Chondrocyte (in vitro differentiated cells): ENCODE measurements at places on chromosomes 4 and X.

- DNase-seq = no peak
These were observed 1390.2 kb downstream of the C4orf33 start for GRCh38 chr4:130486186-130486585.

DNA sequence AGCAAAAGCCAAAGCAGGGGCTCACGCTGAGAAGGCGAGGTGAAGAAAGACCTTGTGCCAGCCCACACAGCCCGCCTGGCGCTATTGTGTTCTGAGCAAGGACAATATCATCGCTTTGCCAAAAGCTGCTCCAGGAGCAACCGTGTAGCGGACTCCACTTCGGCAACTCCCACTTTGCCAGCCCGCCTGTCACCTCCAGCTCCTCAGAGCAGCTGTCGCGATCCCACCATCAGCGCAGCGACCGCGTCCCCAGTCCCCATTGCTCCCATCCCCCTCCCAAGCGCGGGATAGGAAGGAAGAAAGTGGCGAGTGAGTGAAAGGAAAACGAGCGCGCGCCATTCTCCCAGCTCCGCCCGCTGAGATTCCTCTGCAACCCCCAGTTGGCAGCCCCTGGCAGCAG is 759 bp downstream of the ZC4H2 start:
- peak; percentile 83 for DNase-seq

GRCh38 chrX:153554519-153555167 is 37.2 kb downstream of the ATP2B3 start:
- DNase-seq = no peak

GRCh38 chrX:4881277-4881676 is 1167.8 kb upstream of the PRKX start:
- no peak for DNase-seq

- no peak for DNase-seq
These were observed 20.6 kb downstream of the GAB1 start for GRCh38 chr4:143357161-143357845.

GRCh38 chr4:153901220-153901619 is 112.3 kb upstream of the SFRP2 start:
- DNase-seq = no peak

DNA sequence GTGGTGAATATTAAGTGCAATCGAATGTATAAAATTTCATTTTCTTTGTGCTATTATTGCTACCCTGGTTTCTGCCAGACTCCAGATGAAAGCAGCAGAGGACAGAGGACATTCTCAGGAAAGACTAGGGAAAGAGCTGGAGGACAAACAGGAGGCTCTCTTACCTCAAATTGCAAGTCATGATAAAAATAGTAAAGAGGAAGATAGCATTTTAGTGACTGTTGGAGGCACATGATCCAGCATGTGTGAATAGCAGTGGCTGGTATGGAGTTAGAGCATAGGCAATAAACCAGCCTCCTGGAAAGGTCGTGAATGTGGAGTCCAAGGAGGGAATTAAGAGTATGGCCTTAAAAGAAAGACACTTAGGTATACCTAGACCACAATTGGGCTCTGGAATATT is 1040.0 kb downstream of the STPG2 start:
- DNase-seq = no peak

GRCh38 chr4:105797225-105797624 is 88.6 kb downstream of the GSTCD start:
- no peak for DNase-seq
